Neural progenitor cell (in vitro differentiated cells): ENCODE measurements at places on chromosomes 1 and 21. TPM values are rescaled to one million over a fixed set of nuclear protein-coding genes. Genes with fewer than 3 reads are reported as not detected.

Gene USP33
- total RNA-seq = 88.8 and 132 TPM in 2 replicates

Gene KRTAP21-3
- not detected in 2 replicates for total RNA-seq

Gene BACH1
- 48.4 and 93.8 TPM in 2 replicates for total RNA-seq

DNA sequence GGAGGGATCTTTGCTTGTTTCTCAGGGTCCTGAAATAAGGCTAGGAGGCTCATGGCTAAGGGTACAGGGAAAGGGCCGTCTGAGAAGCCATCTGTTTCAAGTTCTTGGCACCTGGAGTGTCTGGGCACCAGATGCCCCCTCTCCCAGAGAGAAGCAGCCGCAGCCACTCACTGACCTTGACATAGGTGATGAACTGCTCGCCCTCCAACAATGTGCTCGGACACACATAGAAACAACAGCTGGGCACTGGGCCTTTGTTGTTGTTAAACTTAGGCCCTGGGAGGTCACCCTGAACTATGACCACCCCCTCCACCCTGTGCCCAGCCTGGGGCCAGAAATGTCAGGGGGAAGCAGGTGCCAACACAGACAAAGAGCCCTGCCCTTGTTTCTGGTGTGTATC lies 9.2 kb upstream of the TNNI1 start:
- no peak overlapping the region for H3K4me3 ChIP-seq
- no peak overlapping the region for H3K27ac ChIP-seq
- H3K36me3 ChIP-seq = no peaks in the 10 kb centered on the region
- no peak for DNase-seq

GRCh38 chr1:67832737-67833601 lies at the start of gene GNG12:
Gene GNG12 (minus strand): TSS chr1:67833467. CDS start chr1:67707686, 125,781 bp downstream.
- peaks cover 33% of the 10 kb centered on the region for H3K4me1 ChIP-seq
- peaks cover 45% of the 10 kb centered on the region for H3K27me3 ChIP-seq
- no peak within 1 kb of the TSS for H3K27ac ChIP-seq
- H3K4me3 ChIP-seq = peak within 1 kb of the TSS; percentile 79
- no peaks in the 10 kb centered on the region for H3K36me3 ChIP-seq
- DNase-seq = peak; percentile 87

DNA sequence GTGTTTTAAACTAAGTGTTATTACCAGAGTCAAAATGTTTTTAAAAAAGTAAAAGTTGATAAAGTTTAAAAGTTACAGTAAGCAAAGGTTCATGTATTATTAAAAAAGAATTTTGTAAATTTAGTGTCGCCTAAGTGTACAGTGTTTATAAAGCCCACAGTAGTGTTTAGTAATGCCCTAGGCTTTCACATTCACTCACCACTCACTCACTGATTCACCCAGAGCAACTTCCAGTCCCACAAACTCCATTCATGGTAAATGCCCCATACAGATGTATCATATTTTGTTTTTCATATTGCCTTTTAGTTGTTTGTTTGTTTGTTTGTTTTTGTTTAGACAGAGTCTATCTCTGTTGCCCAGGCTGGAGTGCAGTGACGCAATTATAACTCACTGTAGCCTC lies 353.8 kb upstream of the PTBP2 start:
- H3K4me1 ChIP-seq = no peaks in the 10 kb centered on the region
- no peak for DNase-seq
- no peaks in the 10 kb centered on the region for H3K36me3 ChIP-seq
- no peak overlapping the region for H3K27ac ChIP-seq
- H3K4me3 ChIP-seq = no peak overlapping the region

GRCh38 chr1:221714227-221715152 lies 27.4 kb downstream of the DUSP10 start:
- no peak overlapping the region for H3K27ac ChIP-seq
- peak; percentile 20 for DNase-seq
- H3K36me3 ChIP-seq = no peaks in the 10 kb centered on the region
- no peak overlapping the region for H3K4me3 ChIP-seq
- no peaks in the 10 kb centered on the region for H3K27me3 ChIP-seq
- peaks cover 24% of the 10 kb centered on the region for H3K4me1 ChIP-seq

DNA sequence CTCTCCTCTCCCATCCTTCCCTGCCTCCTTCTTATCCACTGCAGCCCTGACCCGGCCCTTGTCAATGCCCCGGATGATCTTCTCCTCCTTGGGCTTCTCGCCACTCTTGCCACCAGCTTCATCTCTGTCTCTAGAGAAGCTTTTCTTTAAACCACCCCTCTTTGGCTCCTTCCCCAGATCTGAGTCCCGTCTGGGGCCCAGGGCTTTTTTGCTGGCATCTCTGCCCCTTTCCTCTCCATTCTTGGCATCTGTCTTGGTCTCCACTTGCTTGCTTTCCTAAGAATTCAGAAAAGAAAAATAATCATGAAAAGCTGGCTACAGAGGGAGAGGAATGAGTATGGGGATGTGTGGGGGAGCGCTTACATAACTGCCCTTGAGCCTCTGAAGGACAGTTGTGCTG lies 11.8 kb downstream of the SHISA4 start:
- no peaks in the 10 kb centered on the region for H3K4me1 ChIP-seq
- no peak for DNase-seq
- no peaks in the 10 kb centered on the region for H3K27me3 ChIP-seq
- no peak overlapping the region for H3K27ac ChIP-seq
- H3K4me3 ChIP-seq = no peak overlapping the region

- no peaks in the 10 kb centered on the region for H3K4me1 ChIP-seq
- H3K27me3 ChIP-seq = no peaks in the 10 kb centered on the region
- no peaks in the 10 kb centered on the region for H3K36me3 ChIP-seq
- H3K4me3 ChIP-seq = no peak overlapping the region
These were observed 204.4 kb downstream of the PLA2G4A start for GRCh38 chr1:187032982-187033692.

- no peaks in the 10 kb centered on the region for H3K27me3 ChIP-seq
- no peak overlapping the region for H3K27ac ChIP-seq
- H3K4me3 ChIP-seq = no peak overlapping the region
- H3K36me3 ChIP-seq = no peaks in the 10 kb centered on the region
These were observed 5.9 kb downstream of the MTHFR start for GRCh38 chr1:11799896-11800295.

DNA sequence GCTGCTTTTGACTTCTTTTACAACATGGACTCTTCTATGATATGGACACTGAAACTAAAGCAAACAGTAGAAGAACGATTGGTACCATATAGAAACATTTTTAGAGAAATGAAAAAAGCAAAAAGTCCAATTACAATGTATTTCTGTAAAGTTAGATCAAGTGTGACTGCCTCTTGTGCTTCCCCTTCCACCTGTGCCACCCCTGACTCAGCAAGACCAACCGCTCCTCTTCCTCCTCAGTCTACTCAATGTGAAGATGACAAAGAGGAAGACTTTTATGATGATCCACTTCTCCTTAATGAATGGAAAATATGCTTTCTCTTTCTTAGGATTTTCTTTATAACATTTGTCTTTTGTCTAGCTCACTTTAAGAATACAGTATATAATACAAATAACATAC lies 66.9 kb downstream of the PHTF1 start:
- peaks cover 41% of the 10 kb centered on the region for H3K36me3 ChIP-seq
- DNase-seq = no peak
- H3K4me3 ChIP-seq = no peak overlapping the region

- H3K27ac ChIP-seq = no peak overlapping the region
- DNase-seq = no peak
- peaks cover 6% of the 10 kb centered on the region for H3K36me3 ChIP-seq
- H3K4me1 ChIP-seq = no peaks in the 10 kb centered on the region
These were observed 14.7 kb downstream of the PPIE start for GRCh38 chr1:39753132-39754025.
